ENCODE measurements at places on chromosomes 3 and 15.

GRCh38 chr15:60081976-60082375 lies 77.9 kb downstream of the FOXB1 start:
- no peak for DNase-seq

DNA sequence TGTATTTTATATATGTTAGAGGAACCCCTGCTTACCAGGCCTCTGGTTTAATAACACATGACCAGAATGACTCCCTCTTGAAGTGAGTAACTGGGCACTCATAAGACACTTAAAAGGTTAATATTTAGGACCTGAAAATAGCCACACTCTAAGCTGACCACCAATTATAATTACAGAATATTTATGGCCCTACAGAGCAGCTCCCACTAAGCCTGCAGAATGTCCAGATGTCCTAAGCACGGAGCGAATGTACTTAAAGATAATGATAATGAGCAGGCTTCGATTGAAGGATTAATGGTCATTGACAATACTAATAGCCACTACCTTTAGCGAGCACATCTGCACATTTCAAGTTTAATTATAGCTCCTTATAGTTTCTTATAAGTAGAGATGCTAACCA lies 22.8 kb upstream of the KCTD6 start:
- DNase-seq: no peak

DNA sequence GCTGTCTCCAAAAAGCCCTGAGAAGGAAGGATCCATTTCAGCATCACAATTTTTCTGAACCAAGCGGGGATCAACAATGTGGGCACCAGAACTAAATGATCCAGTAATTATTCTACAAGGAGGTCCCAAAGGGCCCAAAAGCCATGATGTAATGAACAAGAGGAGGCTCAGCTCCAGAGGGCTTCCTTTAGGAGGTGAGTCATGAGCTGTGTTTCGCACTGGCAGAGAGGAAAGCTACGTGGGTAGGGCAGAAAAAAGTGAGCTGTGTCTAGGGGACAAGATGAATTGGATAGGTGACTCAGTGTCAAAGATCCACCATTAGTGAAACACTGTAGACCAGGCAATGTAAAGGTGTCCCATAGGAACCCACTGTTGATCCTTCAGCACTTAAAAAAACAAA lies 113.4 kb downstream of the RORA start:
- DNase-seq: no peak

DNA sequence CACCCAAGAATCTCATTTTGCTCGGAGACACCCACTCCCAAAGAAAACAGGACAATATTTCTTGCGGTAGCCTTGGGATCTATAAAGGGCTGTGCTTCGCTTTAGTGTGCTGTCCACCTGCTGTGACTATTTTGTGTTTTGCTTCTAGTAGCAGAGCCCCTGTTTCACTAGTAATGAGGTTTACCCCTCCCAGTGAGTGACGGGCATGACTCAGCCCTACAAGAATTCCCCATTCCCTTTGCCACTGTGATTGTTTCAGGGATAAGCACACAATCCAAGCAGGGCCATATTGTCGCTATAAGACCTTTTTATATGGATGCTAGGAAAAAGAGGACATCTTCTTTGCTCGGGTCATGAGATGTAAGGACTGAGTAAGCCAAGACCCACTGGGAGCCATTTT lies 62.5 kb upstream of the FOXB1 start:
- no peak for DNase-seq

- no peak for DNase-seq
Observed at GRCh38 chr3:111335512-111336303, 206.3 kb upstream of the CD96 start.

DNA sequence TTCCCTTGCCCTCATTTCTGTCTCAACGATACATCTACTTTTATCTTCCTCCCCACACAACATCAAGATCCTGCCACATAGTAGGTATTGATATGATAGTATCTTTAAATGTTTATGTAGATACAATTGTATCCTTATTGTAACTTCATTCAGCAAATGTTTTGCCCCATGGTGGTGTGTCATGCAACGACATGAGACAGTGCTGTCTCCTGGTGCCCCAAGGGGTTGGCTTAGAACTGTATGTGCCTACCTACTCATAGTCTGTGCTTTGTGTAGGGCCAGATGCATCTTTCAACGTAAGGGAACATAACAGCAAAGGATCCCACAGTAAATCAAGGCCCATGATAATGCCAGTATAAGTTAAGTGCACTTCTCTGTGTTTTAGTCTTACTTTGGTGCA lies 2.8 kb upstream of the CD47 start:
- no peak for DNase-seq

GRCh38 chr3:184656829-184657681 lies 54.8 kb downstream of the MAGEF1 start:
- DNase-seq: no peak

DNA sequence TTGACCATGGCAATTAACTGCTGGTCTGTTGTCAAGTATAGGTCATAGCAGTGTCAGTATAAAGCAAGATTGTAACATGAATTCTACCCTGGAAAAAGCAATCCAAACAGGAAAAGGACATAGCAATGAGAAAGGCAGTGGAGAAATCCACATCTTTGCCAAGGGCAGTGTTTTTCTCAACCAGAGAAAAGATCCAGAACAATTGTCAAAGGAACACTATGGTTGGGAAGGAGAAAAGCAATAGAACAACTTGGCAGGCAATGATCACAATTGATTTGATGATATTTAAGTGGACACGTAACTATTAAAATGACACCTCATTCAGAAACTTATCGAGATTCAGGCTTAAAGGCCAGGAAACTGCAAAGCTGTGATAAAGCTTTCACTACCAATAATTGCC lies 271.1 kb downstream of the DIPK2A start:
- no peak for DNase-seq

GRCh38 chr15:71547011-71547410 lies 263.3 kb upstream of the NR2E3 start:
- DNase-seq: no peak

DNA sequence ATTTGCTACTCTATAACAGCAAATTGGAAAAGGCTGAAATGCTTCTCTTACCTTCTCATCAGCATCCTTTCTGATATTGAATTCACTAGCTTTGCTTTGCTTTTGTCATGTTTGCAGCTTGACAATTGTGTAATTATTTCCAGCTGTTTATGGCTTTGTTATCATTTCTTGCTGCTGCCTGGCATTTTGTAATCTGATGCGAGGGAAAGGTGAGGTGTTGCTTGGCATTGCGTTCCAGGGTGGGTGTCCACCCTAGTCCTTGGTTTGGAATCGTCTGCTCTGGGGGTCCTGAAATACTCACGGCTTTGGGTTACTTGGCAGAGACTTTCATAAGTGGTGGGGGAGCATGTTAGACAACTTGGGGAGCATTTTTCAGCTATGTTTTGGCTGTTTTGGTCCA lies 2.9 kb downstream of the CACNA2D3 start:
- no peak for DNase-seq

DNA sequence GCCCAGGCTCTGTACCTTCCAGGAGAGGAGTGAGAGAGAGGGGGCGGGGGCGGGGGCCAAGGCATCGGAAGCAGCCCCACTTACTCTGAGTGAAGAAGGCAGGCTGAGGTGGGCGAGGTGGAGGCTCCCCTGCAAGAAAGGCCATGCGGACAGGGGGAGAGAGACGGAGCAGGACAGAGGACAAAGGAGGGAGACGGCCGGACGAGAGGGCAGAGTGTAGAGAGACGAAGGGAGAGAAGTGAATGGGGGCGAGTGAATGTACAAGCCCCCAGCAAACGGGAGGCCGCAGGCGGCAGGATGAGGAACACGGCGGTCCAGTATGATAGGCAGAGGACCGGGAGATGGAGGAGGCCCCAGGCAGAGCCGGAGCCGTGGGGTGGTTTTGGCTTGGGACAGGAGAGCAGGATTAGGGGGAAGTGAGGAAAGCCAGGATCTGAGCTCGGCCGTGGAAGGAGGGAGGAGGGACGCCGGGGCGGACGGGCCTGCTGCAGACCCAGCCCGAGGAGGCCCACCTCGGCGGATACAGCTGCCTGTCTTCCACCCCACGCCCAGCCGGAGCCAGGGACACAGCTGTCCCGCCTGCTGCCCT lies 38.8 kb downstream of the TNK2 start:
- DNase-seq: no peak

DNA sequence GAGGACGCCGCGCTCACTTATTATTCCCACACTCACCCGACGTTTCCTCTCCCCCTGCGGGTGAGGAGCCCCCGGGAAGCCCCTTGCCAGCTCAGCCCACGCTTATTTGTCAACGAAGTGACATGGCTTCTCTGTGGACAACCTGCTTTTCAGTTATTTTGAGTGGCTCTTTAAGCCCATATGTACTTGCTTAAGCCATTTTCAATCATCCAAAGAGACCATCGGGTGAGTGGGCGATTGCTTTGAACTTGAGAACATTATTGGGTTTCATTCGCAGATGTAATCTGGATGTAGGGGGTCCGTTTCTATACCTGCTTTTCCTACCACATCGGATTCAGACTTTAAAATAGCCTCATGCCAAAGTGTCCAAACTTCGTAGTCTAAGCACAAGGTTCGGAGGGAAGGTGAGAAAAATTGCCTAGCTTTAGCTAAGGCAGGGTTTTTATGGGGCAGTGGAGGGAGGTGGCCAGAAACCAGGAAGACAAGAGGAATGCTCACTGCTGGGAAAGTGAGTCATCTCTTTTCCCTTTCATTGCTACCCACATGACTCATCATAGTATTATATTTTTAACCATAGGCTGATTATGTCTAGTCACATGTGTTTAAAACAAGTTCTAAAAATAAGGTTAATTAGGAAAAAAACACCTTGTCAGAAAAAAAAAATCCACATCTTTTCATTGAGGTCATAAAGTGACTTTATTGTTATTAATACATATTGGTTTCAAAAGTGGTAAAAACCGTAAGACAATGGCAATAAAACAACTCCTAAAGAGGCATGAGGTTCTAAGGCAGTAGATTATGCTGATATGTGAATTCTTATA lies 773.1 kb upstream of the NR2F2 start:
- DNase-seq: peak; percentile 78

- DNase-seq: no peak
Observed at GRCh38 chr15:58214591-58215340, 76.6 kb downstream of the AQP9 start.

DNA sequence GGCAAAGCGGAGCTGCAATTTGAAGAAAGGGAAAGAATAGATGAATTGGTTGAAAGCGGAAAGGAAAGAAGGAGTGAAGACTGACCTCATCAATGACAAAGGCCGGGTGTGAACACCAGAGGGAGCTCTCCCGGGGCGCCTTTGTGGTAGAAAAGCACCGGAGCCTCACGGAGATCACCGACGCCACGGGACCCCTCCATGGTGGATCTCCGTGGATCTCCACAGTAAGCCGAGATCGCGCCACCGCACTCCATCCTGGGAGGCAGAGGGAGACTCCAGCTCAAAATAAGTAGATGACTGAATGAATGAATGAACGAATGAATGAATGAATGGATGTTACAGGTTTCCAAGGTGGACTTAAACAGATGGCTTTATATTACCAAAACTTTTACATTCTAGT lies 25.0 kb downstream of the GPR160 start:
- no peak for DNase-seq

DNA sequence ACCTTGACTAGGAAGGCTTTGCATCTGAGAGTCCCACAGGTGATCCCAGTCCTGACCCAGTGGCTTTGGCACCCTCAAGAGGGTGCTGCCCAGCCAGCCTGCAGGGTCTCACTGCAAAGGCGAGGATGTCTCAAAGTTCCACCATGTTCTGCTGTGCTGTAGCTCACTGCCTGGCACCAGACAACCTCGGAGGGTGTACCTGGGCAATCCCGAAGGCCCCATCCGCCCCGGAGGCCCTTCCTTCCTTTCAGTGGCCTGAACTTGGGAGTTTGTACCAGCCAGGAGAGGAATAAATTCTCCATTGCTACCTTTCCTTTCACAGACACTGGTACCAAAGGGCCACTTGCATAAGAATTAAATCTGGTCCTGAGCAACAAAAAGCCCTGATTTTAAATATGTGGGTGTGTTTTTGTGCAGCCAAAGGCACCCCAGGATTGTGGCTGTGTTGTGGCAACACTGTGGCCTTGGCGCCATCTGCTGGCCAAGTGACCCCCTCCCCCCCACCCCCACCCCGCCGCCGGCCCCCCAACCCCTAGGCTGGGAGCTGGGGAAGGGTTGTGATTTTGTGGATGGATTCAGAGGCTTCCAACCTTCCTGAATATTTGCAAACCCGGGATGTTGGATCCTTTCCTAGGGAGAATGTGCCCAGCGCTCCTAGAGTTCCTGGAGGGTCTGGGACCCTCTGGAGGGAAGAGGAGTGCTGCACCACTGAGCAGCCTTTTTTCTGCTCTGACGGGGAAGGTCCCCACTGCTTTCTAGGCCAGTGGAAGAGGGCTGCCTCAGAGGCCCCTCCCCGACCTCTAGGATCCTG lies 9.7 kb upstream of the PTPN23 start:
- peak; percentile 52 for DNase-seq

- no peak for DNase-seq
Observed at GRCh38 chr15:99752556-99752955, 19.3 kb upstream of the LYSMD4 start.

- DNase-seq: no peak
Observed at GRCh38 chr3:12186515-12187286, 28.0 kb upstream of the TIMP4 start.

GRCh38 chr15:61393524-61393923 lies 164.4 kb upstream of the RORA start:
- DNase-seq: no peak

- DNase-seq: no peak
Observed at GRCh38 chr3:70249509-70250160, 62.8 kb downstream of the MDFIC2 start.

- DNase-seq: peak; percentile 64
Observed at GRCh38 chr3:133943639-133944141, 48.0 kb upstream of the RAB6B start.

DNA sequence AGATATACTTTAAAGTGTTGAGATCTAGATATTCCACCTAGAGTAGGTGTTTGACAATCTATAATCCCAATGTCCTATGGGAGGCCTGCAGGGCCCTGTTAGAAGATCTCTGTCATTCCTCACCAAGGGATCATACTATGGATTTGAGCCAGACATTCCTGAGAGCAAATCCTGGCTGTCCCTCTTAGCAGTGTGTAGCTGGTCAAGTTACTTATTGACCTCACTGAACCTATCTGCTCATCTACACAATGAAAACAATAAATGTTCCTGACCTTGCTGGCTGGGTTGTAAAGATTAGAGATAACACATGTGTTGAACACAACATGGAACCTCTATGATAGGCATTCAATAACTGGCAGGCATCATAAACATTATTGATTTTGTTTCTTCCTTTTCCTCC lies 265.6 kb upstream of the ATP11B start:
- DNase-seq: no peak

DNA sequence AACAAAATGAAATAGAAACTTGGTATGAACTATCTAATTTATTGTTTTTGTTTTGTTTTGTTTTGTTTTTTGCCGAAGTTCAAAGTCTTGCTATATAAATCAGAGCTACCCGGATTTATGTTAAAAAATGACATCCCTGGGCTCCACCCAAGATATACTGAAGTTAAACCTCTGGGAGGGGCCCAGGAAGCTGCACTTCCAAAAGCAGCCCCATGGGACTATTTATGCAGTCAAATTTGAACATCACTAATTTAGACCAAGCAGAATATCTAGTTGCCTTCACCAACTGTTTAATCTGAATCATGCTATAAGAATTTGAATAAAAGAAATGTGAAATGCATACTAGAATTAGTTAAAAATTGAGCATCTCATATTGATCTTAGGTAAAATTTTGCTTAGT lies 32.2 kb downstream of the PEX5L start:
- no peak for DNase-seq

GRCh38 chr3:87047852-87048251 lies 56.9 kb upstream of the VGLL3 start:
- DNase-seq: no peak
